ENCODE measurements at places on chromosomes 5 and 9. TPM values are rescaled to one million over a fixed set of nuclear protein-coding genes. Genes with fewer than 3 reads are reported as not detected.

DNA sequence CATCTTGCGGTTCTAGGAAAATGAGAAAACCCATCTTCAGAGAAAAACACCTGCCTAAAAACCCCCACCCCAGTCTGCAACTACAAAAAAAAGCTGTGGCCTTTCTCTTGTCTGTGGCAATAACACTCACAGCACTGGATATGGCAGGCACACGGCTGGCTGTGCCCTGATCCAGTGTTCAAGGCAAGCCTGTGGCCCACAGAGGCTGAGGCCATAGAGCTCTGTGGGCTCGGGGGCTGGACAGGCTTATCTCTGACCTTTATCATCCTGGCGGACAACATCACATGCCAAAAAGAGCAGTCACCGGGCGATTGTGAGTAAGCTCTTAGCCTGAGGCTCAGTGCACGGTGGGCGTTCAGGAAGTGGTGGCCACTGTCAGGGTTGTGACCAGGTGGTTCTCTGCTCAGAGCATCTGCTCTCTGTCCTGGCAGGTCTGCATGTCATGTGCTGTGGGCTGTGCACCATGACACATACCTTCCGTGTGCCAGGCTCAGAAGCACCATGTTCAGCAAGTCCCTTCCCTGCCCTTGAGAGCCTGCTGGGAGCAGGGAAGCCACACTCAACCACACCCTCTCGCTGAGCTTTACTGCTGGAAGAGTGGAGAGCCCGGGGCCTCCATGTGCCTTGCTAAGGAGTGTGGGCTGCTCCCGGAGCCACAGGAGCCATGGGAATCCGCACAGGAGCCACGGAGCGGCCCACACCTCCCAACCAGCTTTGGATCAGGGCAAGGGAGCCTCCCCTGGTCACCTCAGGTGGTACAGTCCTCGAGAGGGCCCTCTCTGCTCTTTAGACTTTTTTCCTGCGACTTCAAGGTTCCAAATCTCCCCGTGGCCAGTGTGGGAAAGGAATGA lies 34.6 kb upstream of the WDR38 start:
- no peaks in the 10 kb centered on the region for H3K36me3 ChIP-seq
- H3K4me1 ChIP-seq = peaks cover 19% of the 10 kb centered on the region
- no peaks in the 10 kb centered on the region for H3K27me3 ChIP-seq
- peak overlapping the region; percentile 15 for H3K4me3 ChIP-seq

DNA sequence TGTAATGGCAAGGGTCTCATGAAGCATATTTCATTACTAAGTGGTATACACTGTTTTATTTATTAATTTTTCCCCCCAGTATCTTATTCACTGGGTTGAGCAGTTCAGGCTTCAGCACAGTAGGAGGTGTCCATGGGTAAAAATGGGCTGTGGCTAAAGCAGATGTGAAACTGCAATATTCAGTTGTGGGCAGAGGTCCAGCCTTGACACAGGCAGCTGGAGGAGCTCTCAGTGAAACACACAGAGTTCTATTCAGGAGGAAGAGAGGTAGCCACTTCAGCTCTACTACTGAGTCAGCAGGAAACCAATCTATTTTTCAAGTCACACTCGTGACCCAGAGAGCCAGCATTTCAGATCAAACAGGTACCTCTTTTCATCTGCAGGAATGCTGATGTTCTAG lies 418.3 kb downstream of the CDH10 start:
- H3K4me1 ChIP-seq = peaks cover 17% of the 10 kb centered on the region
- no peak overlapping the region for H3K4me3 ChIP-seq

DNA sequence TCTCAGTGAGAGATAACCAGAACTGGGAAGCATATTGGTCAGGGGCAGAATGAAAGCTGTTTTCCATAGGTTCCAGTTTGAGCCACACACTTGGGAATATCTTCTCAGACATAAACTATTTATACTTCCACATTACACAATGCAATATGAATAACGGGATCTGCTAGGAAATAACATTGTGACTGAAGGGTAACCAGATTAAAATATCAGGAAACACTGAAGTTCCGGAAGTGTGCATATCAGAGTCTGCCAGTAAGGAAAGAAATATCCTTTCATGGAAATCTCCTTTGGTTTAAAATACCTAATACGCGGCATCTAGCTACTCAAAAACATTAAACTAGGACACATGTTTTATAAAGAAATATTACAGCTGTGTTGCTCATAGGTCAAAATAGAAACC lies 56.3 kb downstream of the ST8SIA4 start:
- DNase-seq = no peak
- no peaks in the 10 kb centered on the region for H3K27me3 ChIP-seq
- H3K4me3 ChIP-seq = no peak overlapping the region
- H3K36me3 ChIP-seq = no peaks in the 10 kb centered on the region
- H3K4me1 ChIP-seq = peaks cover 3% of the 10 kb centered on the region

GRCh38 chr5:112183103-112183711 lies 235.9 kb downstream of the EPB41L4A start:
- H3K36me3 ChIP-seq = peaks cover 43% of the 10 kb centered on the region
- H3K27ac ChIP-seq = peak overlapping the region; percentile 73
- H3K4me1 ChIP-seq = peaks cover 10% of the 10 kb centered on the region
- no peaks in the 10 kb centered on the region for H3K27me3 ChIP-seq
- peak; percentile 79 for DNase-seq

DNA sequence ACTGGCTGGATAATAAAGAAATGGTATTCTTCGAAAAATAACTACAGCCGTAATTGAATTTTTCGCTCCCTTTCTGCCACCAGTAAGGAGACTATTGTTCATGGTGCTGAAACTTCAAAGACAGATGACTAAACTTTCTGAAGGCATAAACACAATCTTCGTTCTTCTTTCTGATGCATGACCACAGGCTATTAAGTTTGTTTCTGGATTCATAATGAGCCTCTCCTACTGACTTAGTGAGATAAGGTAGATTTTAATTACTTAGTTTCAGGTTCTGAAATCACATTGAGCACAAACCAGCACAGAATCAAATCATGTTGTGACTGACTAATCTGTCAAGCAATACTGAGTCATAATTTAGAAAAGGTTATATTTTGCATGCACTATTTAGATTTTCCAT lies 441.8 kb upstream of the CCNG1 start:
- H3K27me3 ChIP-seq = no peaks in the 10 kb centered on the region
- H3K27ac ChIP-seq = no peak overlapping the region
- H3K4me1 ChIP-seq = no peaks in the 10 kb centered on the region
- DNase-seq = no peak
- no peak overlapping the region for H3K4me3 ChIP-seq

DNA sequence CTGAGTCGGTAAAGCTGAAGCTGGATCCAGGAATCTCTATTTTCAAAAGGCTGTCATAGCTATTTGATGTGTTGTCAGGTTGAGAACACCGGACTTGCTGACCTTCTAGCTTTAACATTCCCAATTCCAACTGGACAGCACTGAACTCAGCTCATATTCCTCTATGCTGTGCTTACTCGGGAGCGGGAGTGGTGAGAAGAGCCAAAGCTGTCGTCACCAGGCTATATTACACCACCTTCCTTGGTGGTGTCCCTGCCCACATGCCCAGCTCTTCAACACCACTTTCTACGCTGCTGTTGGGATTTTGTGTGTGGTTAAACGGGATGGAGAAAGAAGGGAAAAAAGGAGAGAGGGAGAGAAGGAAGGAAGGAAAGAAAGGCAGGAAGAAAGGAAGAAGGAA lies 653.6 kb downstream of the RAB3C start:
- no peak for DNase-seq
- H3K4me3 ChIP-seq = no peak overlapping the region
- no peaks in the 10 kb centered on the region for H3K27me3 ChIP-seq
- no peak overlapping the region for H3K27ac ChIP-seq

DNA sequence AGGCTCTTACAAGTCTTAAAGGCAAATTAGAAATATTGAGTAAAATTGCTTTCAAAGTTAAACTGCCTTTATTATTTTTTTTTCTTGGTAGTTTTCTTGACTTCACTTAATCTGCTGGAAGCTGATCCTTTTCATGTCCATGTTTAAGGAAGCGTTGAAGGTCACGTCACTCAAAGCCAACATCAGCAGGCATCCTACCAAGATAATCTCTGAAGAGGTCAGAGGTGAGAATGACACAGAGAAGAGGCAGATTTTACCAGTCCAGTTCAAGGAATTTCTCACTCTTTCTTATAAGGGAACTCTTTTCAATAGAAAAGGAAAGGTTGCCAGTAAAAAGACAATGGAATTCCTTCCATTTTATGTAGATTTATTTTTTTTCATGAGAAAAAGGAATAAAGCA lies 259.8 kb downstream of the ANXA1 start:
- no peak overlapping the region for H3K4me3 ChIP-seq
- H3K36me3 ChIP-seq = no peaks in the 10 kb centered on the region
- no peak for DNase-seq
- H3K27ac ChIP-seq = no peak overlapping the region

GRCh38 chr9:21023861-21024260 lies 7.6 kb downstream of the HACD4 start:
- H3K4me1 ChIP-seq = no peaks in the 10 kb centered on the region
- no peaks in the 10 kb centered on the region for H3K36me3 ChIP-seq
- no peak overlapping the region for H3K27ac ChIP-seq
- no peak overlapping the region for H3K4me3 ChIP-seq
- H3K27me3 ChIP-seq = no peaks in the 10 kb centered on the region
- no peak for DNase-seq

DNA sequence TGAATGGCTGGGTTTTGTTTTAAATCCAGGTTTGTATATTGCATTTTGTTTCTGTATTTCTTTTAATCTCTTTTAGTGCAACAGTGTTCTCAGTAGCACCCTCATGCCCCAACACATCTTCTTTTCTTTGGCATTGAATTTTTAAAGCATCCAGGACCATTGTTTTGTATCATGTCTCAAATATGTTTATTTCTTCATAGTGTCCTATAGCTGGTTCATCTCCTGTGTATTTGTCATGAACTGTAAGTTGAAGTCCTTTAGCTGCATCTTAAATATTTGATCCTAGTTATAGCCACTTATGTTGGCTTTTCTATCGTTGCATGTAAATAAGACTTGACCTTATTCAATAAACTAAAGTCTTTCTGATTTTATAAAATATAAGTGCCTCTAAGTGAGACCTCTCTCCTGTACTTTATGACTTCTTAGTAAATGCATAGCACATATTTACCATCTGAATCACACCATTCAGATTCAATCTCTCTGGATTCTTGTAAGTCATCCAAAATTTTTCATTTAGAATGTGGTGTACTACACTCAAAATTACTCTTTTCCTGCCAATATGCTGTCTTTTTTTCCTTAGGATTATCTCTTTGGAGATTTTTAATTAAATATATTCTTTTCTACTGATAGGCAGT lies 21.0 kb upstream of the ERCC6L2 start:
- H3K4me3 ChIP-seq = peak overlapping the region; percentile 6
- H3K27ac ChIP-seq = peak overlapping the region; percentile 75
- peak; percentile 36 for DNase-seq
- peaks cover 60% of the 10 kb centered on the region for H3K4me1 ChIP-seq

- no peaks in the 10 kb centered on the region for H3K36me3 ChIP-seq
- H3K4me3 ChIP-seq = no peak overlapping the region
- no peaks in the 10 kb centered on the region for H3K27me3 ChIP-seq
- H3K4me1 ChIP-seq = no peaks in the 10 kb centered on the region
- H3K27ac ChIP-seq = no peak overlapping the region
Observed at GRCh38 chr9:16431666-16432392, 438.6 kb downstream of the BNC2 start.

Gene PCDHGB4
- total RNA-seq = 0.79 TPM

Gene EPB41L4A
- total RNA-seq = 12.4 TPM

Gene IFNA21
- not detected for total RNA-seq

Gene DAB2
- total RNA-seq = 0.68 TPM

Gene SPEF2
- total RNA-seq = 5.3 TPM

Gene ADAMTS12
- not detected for total RNA-seq

Gene PLPPR1
- total RNA-seq = not detected

All from MCF 10A (cell line).